Osteoblast (primary cell): ENCODE measurements at places on chromosomes 3 and 15. TPM values are rescaled to one million over a fixed set of nuclear protein-coding genes. Genes with fewer than 3 reads are reported as not detected.

Gene CCR5
- not detected in 2 replicates for total RNA-seq

GRCh38 chr3:45132568-45133211 lies 13.5 kb downstream of the CDCP1 start:
- DNase-seq: no peak

Gene SH2D7
- total RNA-seq: not detected in 2 replicates

DNA sequence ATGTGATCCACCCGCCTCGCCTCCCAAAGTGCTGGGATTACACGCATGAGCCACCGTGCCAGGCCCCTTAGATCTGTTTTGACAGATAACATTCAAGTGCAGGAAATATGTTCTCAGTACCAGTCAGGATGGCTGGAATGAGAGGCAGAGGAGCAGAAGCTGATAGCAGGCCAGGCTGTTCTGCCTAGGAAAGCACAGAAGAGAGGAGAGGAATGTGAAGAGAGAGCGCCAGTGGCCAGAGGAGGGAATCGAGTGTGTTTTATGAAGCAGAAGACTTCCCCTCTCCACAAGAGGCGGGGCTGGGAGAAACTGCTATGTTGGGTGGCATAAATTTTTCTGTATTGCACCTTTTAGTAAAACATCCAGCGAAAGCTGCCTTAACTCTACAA lies 32.0 kb upstream of the RYK start:
- DNase-seq: no peak

DNA sequence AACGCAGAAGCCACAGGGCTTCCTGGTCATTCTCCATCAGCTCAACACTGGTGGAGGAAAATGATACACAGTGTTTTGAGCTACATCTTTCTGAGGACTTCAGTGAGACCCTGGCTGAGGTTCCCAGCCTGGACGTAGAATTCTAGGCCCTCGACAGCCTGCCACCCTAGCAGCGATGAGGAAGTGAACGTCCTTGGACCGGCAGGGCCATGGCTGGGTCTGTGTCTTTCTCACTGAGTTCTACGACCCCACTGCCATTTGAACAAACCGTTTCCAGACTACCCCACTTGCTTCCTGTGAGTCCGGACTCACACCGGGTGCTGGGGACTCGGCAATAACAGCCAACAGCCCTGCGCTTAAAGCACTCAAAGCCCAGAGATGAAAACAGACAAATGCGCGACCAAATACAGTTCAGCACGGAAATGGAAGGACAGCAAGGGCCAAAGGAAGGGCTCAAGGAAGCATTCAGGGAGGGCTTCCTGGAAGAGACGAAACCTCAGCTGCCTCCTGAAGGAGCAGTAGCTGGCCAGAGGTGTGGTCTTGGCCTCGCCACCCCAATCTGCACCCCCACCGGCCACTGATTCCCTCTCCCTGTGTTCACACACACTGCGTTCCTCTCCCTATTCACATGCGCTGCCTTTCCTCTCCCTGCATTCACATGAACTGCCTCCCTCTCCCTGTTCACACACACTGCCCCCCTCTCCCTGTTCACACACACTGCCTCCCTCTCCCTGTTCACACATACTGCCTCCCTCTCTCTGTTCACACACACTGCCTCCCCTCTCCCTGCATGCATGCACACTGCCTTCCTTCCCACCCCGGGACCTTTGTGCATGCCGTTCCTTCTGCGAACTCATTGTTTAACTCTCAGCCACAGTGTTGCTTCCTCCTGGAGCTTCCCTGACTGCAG lies 136.3 kb upstream of the PRR20G start:
- DNase-seq: no peak

DNA sequence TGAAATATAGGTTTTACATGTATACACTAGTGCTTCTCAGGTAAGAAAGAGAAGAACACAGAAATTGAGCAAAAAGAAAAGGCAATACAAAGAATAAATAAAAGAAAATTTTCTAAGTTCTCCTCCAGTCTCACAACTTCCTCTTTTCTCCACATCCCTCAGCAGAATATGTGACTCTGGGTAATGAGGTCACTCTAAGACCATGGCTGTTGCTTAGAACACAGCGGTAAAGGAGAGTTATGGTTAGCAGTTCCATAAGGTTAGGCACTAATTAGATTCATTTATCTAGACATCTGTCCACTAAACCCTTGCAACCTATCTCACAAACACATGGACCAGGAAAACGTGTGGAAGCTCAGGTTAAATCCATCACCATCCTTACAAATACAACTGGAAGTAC lies 47.9 kb downstream of the IGSF11 start:
- DNase-seq: no peak

DNA sequence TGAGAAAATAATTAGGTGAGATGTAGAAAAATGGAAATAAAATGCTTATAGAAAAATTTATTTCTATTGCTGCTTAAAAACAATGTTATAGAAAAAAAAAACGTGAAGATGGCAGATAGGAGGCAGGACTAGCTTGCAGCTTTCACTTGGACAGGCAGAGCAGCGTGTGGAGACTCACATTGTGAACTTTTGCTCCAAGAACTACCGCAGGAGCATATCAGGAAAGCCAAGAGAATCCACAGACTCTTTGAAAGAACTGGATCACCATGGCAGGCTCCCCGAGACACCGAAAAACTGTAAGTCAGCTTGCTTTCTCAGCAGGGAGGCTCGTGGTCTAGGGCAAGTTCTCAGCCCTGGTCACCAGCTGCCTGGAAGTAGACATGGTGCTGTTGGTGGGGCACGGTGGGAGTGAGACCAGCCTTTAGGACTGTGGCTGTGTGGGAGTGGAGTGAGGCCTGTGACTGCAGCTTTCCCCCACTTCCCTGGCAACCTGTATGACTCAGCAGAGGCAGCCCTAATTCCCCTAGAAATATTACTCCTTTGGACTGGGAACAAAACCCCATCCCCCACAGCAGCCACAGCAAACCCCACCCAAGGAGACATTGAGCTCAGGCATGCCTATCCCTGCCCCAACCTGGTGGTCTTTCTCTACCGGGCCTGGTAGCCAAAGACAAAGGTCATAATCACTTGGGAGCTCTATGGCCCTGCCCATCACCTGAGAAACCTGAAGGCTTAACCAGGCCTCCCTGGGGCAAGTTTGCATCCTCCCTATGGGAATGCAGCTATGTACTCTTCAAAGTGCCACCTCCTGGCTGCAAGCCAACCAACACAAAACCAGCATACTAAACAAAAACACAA lies 22.8 kb downstream of the STRIT1 start:
- DNase-seq: no peak

DNA sequence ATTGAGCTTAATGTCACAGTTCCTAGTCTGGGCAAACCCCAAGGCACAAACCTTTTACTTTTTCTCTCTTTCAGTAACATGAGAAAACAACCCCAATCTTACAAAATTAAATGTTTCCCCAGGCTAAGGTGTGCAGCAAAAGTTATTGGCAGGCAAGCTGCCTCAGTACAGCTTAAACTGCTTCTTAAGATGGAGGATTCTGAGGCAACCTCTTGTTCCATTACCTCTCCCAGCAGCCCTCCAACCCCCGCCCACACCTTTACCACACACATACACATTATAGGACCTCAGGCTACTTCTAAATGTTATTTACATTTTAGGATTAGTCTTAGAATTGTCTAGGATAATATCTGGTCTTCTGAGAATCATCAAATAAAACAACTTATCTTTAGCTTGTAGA lies 22.3 kb upstream of the CBLB start:
- DNase-seq: no peak

DNA sequence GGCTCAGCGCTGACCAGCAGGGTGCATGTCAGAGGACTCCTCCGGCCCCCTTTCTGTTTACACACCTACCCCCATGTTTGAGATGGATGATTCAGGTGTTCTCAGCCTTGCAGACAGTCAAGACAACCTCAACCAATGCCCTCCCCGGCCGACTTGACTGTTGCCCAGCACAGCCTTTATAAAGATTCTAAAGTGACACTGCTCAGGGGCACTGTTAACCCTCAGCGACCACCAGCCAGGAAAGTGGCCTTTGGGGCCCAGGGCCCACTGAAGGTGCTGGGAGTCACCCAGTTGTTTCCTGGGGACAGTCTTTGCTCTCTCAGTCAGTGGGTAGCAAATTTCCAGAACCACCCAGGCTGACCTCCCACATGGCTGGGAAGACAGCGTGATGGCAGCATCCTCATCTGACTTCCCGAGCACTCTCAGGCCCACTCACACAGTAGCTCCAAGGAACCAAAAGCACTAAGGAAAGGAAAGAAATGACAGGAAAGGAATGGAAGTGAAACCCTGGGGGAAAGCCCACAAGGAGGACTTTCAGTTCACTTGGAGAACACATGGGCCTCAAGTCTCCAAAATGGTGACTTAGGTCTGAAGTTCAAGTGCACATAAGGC lies 128.4 kb downstream of the ASB7 start:
- DNase-seq: no peak

Gene PRR20G
- total RNA-seq: not detected in 2 replicates

DNA sequence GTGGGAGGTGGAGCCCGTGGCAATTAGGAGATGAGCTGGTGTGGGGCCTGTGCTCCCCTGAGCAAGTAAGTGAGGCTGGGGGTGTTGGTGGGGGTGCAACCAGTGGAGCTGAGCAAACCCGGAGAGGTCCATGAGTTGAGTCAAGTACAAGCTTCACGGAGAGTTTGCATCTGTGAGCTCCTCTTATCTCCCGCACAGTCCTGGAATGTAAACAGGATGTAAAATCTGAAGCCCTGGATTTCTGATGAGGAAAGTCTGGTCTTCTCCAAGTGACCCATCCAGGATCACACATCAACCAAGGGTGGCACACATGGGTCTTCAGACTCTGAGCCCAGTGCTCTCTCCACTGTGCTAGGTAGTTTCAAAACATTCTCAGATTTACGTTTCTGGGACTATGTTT lies 67.8 kb downstream of the LSM3 start:
- peak; percentile 77 for DNase-seq

DNA sequence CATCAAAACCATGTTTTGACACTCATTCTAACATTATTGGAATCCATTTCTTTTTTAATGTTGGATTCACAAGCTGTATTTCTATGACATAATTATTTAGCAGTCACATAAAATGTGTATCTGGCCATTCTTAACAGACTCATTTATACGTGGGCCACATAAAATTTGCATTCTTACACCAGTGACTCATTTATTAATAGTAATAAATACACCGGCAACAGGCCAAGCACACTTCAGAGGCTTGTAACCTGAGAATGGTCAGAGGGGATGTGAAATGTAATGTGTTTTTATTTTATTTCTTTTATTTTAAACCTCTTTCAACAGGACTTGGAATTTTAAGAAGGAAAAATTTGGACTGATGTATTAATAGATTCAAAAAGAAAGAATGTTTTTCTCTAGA lies 384.9 kb upstream of the RARB start:
- no peak for DNase-seq

Gene C2CD4A
- total RNA-seq: under 0.01 TPM in 1 of 2 replicates, not detected in the other

- DNase-seq: no peak
Measured at GRCh38 chr15:88074386-88074785, 182.2 kb downstream of the NTRK3 start.

DNA sequence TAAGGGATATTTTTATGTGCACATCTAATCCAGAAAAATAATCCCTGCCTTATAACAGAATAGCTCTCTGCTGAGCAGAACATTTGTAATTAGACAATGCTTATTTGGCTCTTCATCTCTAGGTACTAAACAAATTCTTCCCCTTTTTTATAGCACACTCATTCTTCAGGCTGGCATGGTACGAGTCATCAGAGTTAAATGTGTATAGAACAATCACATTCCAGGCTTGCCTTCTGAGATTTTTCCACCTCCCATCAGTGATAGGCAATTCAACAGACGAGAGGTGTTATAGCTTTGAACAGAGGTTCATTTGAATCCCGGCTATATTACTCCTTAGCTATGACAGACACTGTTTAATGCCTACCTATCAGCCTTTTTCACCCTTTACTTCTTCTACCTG lies 21.4 kb upstream of the SPPL2A start:
- DNase-seq: no peak

Gene GALNT15
- 6.5 and 7.1 TPM in 2 replicates for total RNA-seq

Gene GOLGA8S
- total RNA-seq: under 0.01 TPM in 2 replicates

GRCh38 chr3:142963516-142964448 lies at the start of gene PAQR9:
PAQR9 (minus strand) TSS chr3:142963674; CDS start chr3:142963336, 338 bp downstream.
- DNase-seq: peak; percentile 91

- DNase-seq: peak; percentile 94
Measured at GRCh38 chr3:16600780-16601536, 4.3 kb downstream of the DAZL start.

Gene FYTTD1
- total RNA-seq: 41.3 and 42.0 TPM in 2 replicates

DNA sequence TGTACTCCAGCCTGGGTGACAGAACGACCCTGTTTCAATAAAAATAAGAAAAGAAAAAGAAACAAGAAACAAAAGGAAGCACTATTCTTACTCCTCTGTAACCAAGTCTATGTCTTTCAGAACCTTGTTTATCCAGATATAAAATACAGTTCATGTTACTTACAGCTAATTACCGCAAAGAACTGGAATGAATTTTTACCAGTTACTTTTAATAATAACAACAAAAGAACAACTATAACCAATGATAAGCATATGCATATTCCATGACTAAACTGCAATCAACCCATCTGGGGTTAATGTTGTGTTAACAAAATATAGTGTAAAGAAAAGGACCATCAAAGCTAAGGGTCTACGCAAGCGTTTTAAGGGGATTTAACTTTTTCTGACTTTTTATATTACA lies 123.2 kb downstream of the SNRK start:
- no peak for DNase-seq

- no peak for DNase-seq
Measured at GRCh38 chr3:155334914-155335723, 41.6 kb upstream of the STRIT1 start.

Gene ABHD2
- total RNA-seq: 115 and 151 TPM in 2 replicates

Gene SAMD7
- not detected in 2 replicates for total RNA-seq

Gene CPNE9
- total RNA-seq: not detected in 2 replicates

GRCh38 chr3:162168715-162169114 lies 672.1 kb downstream of the OTOL1 start:
- DNase-seq: no peak

Gene PCSK6
- 0.29 and 0.72 TPM in 2 replicates for total RNA-seq

Gene FAM81A
- 0.29 and 0.72 TPM in 2 replicates for total RNA-seq

Gene ZNF445
- 9.8 and 11.5 TPM in 2 replicates for total RNA-seq

GRCh38 chr3:122427857-122428471 lies 12.1 kb upstream of the WDR5B start:
- DNase-seq: no peak

Gene HTR3E
- total RNA-seq: not detected in 2 replicates

DNA sequence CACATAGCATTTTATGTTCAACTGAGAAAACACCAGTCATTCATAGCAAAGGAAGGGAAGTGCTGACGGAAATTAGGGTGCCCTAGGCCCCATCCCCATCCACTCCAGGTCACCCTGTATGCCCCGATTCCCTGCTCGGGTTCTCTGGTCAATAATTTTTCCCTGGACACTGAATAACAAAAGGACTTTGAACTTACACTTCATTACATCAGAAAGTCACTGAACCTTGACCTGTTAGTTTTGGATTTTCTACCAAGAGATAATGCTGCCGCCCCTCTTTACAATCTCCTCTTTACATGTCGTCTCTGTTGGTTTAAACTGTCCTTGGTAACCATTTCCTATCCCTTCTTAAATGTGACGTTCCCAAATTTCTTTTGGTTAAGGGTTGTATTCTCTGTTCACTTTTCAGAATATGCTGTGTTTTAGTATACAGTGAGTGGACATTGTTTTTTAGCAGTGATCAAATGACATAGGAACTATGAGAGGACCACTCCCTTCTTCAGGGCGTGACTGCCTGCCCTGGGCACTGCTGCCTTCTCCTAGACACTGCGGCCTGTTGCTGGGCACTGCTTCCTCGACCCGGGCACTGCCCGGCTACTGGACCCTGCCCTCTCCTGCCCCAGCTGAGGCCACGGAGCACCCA lies 13.6 kb upstream of the AHSG start:
- DNase-seq: no peak

- DNase-seq: peak; percentile 50
Measured at GRCh38 chr3:155185631-155186071, 105.5 kb downstream of the MME start.
